Esophagus mucosa (tissue), 1 donor: ENCODE measurements at places on chromosomes 16 and 17.

- no peak for ATAC-seq
These were observed 3.1 kb downstream of the TPPP3 start for GRCh38 chr16:67389911-67390815.

DNA sequence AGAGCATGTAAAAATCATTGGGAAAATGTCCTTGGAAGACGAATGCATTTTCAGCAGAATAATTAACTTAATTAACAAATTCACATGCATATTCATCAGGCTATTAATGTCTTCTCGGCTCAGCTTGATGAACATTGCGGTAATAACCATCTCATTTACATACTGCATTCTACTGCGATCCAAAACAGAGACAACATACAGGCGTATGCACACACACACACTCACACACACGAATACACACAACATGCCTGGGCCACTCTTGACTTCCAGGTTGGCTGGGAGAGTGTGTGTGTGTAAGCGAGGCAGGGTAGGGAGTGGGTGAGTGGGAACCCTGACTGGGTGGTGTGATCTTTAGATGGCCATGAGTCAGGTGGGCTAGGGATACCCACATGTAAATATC is 44.7 kb downstream of the NEUROD2 start:
- ATAC-seq: no peak

DNA sequence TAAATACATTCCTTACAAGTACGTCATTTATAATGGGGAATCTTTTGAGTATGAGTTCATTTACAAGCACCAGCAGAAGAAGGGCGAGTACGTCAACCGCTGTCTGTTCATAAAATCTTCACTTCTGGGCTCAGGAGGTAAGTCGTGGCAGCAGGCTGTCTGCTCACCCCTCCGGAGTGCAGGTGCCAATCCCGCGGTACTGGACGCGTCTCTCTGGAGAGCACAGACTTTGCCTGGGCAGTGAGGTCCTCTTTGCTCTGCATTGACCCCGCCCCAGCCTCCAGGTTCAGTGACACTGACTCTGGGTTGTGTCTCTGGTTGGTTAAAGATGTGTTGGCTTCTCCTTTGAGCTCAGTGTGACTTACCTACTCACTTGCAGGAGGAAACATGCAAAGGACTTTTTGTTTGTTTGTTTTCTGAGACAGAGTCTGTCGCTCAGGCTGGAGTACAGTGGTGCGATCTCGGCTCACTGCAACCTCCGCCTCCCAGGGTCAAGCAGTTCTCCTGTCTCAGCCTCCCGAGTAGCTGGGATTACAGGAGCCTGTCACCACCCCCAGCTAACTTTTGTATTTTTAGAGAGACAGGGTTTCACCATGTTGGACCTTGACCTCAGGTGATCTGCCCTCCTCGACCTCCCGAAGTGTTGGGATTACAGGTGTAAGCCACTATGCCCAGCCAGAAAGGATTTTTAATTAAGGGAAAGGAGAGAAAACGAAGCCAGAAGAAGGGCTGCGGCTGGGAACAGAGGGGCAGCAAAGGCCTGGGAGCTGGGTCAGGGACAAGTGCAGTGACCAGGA is 31.2 kb downstream of the RNF213 start:
- ATAC-seq: no peak

DNA sequence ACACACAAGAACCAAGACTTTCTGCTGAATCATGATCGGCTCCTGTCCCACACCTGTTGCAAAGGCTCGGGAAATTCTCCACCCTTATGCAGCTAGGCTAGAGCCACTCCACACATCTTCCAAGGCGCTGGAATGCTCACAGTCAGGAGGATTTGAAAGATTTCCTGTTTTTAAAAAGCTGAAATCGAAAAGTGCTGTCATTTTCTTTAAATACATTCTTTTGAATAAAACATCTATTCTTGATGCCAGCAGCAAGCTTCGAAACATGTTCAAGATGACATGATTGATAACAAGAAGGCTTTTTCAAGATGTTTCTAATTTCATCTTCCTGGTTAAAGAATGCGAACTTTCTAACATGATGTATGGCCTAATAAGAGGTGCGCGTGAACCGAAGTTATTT is 219.7 kb upstream of the CDH5 start:
- no peak for ATAC-seq

DNA sequence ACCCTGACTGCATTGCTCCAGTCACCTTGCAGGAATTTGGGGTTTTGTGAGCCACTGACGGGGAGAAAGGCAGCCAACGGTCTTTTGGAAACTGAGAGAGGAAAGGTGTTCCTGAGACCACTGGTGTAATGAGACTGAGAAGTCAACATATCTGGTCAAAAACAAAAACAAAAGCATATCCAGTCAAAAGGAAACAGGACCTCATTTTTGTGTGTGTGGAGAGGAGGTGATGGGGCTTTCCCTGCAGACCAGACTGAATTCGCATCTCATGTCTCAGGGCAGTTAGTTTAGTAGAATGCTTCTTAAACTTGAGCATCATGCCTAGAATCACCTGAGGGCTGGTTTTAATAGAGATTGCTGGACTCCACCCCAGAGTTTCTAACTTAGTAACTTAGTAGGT is 198.4 kb downstream of the COPRS start:
- ATAC-seq: no peak

GRCh38 chr17:11245187-11245586 is 4.2 kb downstream of the SHISA6 start:
- peak; percentile 14 for ATAC-seq

- no peak for ATAC-seq
These were observed 16.3 kb downstream of the MNT start for GRCh38 chr17:2384439-2385127.

- ATAC-seq: no peak
These were observed 186.1 kb downstream of the MSI2 start for GRCh38 chr17:57442401-57442823.

DNA sequence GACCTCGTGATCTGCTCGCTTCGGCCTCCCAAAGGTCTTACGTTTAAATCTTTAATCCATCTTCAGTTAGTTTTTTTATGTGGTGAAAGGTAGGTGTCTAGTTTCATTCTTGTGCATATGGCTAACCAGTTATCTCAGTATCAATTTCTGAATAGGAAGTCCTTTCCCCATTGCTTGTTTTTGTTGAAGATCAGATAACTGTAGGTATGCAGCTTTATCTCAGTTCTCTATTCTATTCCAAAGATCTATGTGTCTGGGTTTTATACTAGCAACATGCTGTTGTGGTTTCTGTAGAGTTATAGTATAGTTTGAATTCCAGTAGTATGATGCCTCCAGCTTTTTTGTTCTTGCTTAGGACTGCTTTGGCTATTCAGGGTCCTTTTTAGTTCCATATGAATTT is 65.2 kb downstream of the TNFRSF13B start:
- ATAC-seq: no peak

DNA sequence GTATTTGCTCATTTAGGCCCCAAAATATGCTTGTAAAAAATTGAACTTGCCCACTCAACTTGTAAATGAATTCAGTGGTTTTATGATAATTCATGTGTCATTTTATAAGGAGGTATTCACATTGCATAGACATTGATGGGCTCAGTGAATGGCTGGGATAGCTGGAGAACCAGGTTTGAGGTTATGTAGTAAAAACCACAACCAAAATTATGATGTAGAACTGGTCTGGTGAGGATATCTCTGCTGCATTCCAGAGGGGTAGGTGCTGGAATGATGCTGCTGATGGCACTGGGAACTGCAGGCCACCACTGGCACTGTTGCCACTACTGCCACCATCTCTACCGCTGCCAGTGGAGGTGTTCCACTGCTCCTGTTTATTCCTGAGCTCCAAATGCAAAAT is 21.5 kb upstream of the RABEP1 start:
- ATAC-seq: peak; percentile 28

GRCh38 chr17:80898716-80899115 is 92.9 kb upstream of the CHMP6 start:
- ATAC-seq: no peak

- ATAC-seq: no peak
These were observed 53.1 kb upstream of the SREBF1 start for GRCh38 chr17:17889922-17890321.

DNA sequence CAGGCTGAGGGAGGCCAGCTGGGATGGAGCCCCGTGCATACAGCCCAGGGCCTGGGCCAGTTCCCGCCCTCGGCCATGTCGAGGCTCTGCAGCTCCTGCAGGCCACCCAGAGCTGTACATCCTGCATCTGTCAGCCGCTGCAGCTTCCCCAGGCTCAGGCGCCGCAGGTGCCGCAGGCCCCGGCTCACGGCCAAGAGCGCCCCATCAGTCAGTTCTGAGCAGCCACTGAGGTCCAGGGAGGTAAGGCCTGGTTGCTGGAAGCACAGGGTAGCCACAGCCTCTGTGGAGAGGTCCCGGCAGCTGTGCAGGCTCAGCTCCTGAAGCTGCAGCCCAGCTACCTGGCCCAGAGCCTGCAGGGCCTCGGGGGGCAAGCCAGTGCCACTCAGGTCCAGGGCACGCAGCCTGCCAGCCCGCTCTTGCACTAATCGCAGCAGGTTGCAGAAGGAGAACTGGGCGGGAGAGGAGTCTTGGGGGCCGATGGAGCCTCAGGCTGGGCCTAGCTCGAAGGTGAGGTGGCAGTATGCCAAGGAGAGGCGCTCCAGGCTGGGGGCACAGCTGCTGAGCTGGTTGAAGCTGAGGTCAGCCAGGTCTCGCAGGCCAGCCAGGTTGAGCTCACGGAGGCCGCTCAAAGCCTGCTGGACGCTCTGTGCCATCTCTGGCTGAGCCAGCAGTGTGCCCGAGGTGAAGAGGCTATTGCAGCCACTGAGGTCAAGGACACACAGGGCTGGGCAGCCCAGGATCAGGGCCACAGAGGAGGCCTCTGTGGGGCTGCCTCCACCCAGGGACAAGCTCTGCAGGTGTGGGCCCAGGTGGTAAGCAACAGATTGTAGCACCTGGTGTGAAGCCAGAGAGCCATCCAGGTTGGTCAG is 11.4 kb downstream of the ELMO3 start:
- ATAC-seq: no peak

- ATAC-seq: peak; percentile 12
These were observed at the start of gene MAPK7 for GRCh38 chr17:19378416-19379360. TSS of gene MAPK7 (plus strand) at chr17:19378498. CDS start at chr17:19378901, 403 bp downstream.

DNA sequence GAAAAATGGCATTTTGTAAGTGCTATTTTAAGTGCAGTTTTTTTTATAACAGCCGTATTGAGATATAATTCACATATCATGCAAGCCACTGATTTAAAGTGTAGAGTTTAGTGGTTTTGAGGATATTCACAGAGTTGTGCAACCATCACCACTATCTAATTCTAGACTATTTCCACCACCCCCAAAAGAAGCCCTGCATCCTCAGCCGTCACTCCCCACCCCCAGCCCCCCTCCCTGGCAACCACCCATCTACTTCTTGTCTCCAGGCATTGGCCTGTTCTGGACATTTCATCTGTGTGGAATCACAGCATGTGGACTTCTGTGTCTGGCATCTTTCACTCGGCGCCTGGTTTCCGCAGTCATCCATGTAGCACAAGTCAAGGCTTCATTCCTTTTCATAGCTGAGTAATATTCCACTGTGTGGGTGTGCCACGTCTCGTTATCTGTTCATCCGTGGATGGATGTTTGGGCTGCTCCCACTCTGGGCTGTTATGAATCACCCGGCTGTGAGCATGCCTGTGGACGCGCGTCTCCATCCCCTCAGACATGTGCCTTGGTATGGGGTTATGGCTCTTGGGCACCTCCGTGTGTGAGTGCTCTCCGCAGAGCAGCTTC is 138.4 kb upstream of the CIBAR2 start:
- no peak for ATAC-seq

GRCh38 chr17:48215583-48216139 is 108.1 kb downstream of the SNX11 start:
- no peak for ATAC-seq

- ATAC-seq: peak; percentile 75
These were observed 86.8 kb downstream of the WWP2 start for GRCh38 chr16:69848637-69849545.

GRCh38 chr17:28470266-28470913 is 3.1 kb upstream of the SLC13A2 start:
- no peak for ATAC-seq
